ENCODE measurements at places on chromosomes 2 and 18.
A peak's percentile ranks its signal among the peaks of the same experiment; 100 is the strongest.

GRCh38 chr2:96512341-96512740 is 7.2 kb upstream of the NEURL3 start:
- DNase-seq: no peak

DNA sequence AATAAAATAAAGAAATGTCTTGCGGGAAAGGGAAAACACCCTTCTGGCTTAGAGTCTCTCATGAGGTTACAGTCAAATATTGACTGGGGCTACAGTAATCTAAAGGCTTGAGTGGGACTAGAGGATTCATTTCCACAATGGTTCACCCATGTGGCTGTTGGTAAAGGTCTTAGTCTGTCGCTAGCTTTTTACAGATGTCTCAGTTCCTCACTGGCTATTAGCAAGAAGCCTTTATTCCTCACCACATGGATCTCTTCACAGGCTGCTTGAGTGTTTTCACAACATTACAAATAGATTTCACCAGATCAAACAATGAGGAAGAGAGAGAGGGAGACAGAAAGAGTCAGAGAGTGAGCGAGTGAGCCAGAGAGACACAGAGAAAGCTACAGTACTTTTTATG is 8.3 kb upstream of the ZC3H15 start:
- no peak for DNase-seq

- DNase-seq: peak; percentile 85
These were observed 17.4 kb upstream of the MRPL33 start for GRCh38 chr2:27754138-27754588.

DNA sequence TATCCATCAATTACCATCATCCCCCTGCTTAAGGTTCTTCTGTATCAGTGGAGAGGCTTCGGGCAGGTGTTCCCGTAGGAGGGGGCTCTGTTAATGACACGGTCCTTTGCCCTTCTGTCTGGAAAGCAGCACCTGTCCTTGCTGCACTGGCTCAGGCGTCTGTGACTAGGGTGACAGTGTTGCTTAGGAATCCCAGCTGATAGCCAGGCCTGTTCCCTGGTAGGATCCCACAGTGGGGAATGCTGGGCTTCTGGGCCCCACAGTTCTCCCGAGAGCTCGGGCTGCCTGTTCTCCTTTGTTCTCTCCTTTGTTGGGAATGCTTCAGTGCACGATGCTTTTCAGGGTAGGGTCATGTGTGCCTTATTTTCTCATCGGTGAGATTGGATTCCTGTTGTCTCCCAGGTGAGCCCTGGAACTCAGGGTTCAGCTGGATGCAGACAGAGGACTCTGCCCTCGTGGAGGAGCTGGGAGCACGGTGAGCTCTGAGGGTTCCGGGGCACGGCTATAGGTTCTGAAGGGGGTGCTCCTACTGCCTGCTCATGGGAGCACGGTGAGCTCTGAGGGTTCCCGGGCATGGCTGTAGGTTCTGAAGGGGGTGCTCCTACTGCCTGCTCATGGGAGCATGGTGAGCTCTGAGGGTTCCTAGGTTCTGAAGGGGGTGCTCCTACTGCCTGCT is 9.6 kb downstream of the SNTG2 start:
- no peak for DNase-seq

DNA sequence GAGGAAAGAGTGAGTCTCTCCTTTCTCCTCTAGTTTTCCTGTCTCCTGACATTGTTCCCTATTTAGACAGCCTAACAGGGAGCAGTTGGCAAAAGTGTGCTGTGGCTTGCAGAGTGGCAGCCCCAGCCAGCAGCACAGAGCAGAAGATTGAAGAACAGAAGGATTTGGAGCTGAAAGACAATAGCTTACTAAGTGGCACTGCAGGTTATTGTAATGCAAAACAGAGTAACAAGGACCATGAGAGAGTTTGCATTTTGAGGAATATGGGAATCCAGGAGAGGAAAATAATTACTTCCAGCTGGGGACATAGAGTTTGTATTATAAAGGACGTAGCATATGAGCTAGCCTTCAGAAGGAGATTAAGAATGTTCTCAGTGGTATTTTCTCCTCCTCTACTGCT is 342.4 kb downstream of the AKAIN1 start:
- DNase-seq: no peak

GRCh38 chr2:223696719-223697118 is 94.6 kb upstream of the SCG2 start:
- DNase-seq: peak; percentile 24

DNA sequence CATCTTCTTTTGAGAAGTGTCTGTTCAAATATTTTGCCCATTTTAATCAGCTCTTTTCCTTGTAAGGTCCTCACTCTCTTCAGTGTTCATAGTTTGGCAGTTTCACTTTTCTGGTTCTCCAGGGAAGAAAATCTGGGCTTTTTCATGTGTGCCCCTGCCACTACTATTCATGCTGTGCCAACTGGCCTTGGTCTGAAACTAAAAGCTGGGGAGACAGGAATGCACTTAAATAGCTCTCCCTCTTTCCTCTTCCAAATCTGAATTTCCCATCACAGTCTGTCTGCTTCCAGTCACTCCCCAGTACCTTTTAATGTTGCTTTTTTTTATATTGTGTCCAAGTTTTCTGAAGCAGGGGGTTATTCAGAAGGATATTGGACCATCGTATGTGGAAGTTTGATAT is 574.3 kb upstream of the POU3F3 start:
- DNase-seq: no peak

- DNase-seq: no peak
These were observed 271.5 kb upstream of the EPAS1 start for GRCh38 chr2:46025676-46026075.

GRCh38 chr2:60553495-60554073 is at the start of gene BCL11A:
TSS of gene BCL11A (minus strand) at chr2:60553654. CDS start at chr2:60553270, 384 bp downstream.
- DNase-seq: peak; percentile 91

GRCh38 chr2:85994421-85994777 is 105.6 kb upstream of the ST3GAL5 start:
- no peak for DNase-seq

DNA sequence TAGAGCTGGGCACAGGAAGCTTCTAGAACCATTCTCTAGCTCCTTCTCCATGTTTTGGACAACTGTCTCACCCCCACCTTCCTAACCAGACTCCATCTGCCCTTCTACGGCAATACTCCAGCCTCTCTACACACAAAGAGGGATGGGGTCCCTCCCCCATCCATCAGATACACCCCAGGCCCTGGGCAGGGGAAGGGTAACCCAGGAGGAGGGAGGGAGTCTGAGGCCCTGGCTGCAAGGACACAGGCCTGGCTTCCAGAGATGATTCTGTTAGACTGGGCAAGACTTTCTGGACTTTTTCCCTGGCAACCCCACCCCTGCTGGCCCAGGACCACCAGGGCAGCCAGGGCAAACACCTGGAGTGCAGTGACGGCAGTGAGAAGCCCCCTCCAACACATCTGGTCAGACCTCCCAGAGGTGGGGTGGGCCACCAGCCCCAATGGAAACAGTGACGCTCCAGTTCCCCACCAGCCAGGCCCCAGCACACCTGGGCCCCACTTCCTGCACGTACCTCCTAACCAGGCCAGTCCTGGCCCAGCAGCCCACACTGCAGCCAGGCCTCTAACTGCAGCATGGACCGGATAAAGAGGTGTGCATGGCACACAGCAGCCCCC is 6.5 kb downstream of the CYP26B1 start:
- DNase-seq: no peak

GRCh38 chr18:22783245-22783644 is 149.9 kb upstream of the RBBP8 start:
- no peak for DNase-seq

DNA sequence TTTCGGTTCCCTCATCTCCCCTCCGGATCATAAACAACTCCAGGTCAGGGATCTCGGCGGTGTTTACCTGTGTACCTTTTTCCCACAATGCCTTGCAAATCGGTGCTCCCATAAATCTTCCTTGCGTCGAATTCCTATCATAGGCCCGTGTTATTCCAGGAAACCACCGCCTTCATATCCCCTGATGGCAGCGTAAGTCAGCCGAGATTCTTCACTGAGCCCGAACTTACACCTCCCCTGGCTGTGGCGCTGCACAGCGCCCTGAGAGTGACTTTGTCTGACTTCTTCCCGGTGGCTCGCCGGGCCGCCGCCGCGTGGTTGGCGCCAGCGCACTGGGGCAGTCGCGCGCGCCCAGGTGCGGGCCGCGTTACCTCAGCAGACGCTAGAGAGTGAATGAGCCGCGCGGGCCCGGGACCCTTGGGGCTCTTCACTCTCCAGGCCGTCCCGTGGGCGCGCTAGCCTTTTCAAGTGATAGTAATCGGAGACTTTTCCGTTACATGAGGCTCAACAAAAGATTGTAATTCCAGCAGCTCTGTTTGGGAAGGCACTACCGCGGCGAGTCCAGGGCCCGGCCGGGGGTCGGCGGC is 101.6 kb downstream of the SPTBN1 start:
- DNase-seq: peak; percentile 48

GRCh38 chr2:171893824-171894611 is at the start of gene SLC25A12:
TSS of gene SLC25A12 (minus strand) at chr2:171894244. CDS start at chr2:171894214, 30 bp downstream.
- DNase-seq: peak; percentile 79

DNA sequence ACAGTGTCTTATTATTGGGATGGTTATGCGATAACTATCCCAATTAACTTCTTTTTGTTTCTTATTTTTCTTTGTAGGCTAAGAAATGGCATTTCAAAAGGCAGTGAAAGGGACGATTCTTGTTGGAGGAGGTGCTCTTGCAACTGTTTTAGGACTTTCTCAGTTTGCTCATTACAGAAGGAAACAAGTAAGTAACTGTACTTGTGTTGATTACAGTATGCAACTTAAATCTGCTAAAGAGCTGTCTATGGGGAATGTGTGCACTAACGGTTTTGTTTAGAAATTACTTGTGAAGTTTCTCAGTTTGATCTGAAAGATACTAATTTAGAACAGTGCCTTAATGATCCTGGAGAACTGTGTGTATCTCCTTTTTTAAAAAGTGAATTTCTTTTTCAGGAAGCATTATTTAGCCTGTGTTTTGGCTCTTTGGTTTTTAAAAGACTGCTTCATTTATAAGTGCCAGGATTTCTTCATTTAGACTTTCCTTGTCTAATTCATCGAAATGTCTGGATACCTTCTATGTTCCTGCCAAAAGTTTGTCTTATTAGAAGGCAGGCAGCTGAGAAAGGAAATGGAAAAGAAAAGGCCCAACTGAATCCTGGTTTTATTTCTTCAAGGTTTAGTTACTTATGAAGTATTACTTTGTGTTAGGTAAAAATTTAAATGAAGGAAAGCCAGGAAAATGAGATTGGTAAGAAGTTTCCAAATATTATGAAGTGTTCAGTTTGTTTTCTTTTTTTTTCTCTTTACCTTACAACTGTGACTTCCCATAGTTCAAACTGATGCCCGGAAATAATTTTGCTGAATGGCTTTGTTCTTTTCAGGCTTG is 40.1 kb downstream of the GPD2 start:
- no peak for DNase-seq

DNA sequence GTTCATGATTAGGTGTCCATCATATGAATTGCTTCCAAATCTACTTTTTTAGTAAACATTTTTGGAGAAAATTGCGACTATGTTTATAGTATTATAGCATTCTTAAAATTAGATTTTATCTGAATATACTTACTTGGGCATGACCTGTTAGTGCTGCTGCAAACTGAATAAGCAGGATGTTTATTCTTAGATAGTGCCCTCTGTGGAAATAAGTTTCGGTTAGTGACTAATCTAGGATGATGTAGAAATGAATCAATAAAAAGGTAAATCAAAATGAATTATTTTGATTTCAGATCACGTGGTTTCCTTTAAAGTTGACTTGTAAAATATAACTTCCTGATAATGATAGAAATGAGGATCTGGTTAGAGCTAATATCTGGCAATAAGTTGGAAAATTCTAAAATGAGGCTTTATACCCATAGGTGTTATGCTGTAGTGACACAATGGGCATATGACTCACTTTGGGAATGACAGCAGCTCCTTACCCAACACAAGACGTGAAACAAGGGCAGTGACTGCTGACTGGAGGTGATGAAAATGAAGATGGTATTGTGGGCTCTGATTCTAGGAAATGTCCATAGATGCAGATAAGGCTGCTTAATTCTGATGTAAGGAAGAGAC is 165.8 kb upstream of the TCF4 start:
- DNase-seq: peak; percentile 51

- DNase-seq: peak; percentile 57
These were observed 70.8 kb downstream of the INPP4A start for GRCh38 chr2:98515250-98515991.

GRCh38 chr2:107717661-107718060 is 109.0 kb upstream of the RGPD4 start:
- DNase-seq: no peak

- DNase-seq: peak; percentile 14
These were observed 41.1 kb downstream of the LDAH start for GRCh38 chr2:20781656-20782265.

- no peak for DNase-seq
These were observed 184.6 kb downstream of the ST6GAL2 start for GRCh38 chr2:106701203-106702022.

DNA sequence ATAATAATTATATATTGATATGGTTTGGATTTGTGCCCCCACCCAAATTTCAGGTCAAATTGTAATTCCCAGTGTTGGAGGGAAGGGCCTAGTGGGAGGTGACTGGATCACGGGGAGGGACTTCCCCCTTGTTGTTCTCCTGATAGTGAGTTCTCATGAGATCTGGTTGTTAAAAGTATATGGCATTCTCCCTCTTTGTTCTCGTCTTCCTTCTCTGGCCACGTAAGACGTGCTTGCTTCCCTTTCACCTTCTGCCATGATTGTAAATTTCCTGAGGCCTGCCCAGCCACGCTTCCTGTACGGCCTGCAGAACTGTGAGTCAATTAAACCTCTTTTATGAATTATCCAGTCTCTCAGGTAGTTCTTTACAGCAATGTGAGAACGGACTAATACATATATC is 88.3 kb downstream of the ROCK2 start:
- DNase-seq: no peak

GRCh38 chr18:63979409-63979920 is 9.6 kb downstream of the SERPINB8 start:
- peak; percentile 78 for DNase-seq

DNA sequence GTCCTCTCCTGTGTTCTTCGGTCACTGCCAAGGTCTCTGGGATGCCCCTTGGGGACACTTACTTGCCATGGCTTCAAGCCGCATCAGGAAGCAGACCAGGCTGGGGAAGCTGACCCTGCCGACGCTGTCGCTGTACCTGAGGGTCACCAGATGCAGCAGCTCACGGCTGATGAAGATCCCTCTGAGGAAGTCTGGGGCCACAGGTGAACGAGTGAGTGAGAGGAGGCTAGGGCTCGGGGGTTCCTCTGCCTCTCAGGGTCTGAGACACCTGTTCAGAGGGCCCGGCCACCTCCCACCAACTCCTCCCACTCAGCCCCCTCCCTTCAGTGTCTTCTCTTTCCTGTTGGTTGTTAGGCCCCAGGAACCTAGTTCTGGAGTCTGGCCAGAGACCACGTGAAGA is 74.9 kb downstream of the CAPN13 start:
- no peak for DNase-seq

DNA sequence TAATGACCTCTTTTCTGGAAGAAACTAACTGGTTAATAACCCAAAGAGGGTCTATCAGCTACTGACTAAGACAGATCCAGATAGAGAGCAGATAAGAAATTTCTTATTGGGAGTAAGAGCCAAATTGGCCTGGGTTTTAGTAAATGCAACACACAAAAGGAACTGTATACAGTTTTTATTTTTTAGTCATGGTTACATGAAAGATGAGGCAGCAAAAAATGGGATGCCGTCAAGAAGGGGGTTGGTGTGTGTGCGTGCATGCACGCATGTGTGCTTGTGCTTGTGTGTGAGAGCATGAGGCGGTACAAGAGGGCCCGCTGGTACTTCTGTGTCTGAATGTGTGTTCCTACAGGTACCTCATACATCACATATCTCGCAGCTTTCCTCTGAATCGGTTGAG is 466.2 kb upstream of the HNRNPA3 start:
- DNase-seq: no peak

GRCh38 chr2:119939915-119940314 is 73.0 kb upstream of the EPB41L5 start:
- DNase-seq: no peak
